Skeletal muscle cell (primary cell): ENCODE measurements at places on chromosomes 5 and 9.

DNA sequence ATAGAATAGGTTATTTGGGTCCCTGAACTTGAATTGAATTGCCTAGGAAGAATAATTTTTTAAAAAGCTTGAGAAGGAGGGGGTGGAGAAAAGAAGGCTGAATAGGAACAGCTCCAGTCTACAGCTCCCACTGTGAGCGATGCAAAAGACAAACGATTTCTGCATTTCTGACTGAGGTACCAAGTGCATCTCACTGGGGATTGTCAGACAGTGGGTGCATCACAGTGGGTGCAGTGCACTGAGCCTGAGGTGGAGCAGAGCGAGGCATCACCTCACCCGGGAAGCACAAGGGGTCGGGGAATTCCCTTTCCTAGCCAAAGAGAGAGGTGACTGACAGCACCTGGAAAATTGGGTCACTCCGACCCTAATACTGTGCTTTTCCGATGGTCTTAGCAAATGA is 782.2 kb upstream of the RGMB start:
- DNase-seq, result no peak

GRCh38 chr5:132971483-132972435 is 8.3 kb upstream of the AFF4 start:
- no peak for DNase-seq

DNA sequence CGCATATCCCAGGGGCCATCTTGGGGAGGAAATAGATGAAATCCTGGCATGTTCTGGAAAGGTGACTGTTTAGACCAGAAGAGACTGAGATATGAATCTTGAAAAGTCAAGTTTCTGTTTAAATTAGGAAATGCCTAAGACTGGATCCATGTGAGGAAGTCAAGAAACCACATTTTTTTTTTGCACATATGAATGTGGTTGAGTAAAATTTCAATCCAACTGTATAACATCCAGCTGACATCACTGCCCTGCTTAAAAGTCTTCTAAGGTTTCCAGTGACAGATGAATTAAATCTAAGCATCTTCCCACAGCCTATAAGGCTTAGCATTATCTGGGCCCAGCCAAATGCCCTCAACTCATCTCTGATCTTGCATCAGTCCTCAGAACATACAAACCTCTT is 47.7 kb upstream of the TCERG1 start:
- no peak for DNase-seq

DNA sequence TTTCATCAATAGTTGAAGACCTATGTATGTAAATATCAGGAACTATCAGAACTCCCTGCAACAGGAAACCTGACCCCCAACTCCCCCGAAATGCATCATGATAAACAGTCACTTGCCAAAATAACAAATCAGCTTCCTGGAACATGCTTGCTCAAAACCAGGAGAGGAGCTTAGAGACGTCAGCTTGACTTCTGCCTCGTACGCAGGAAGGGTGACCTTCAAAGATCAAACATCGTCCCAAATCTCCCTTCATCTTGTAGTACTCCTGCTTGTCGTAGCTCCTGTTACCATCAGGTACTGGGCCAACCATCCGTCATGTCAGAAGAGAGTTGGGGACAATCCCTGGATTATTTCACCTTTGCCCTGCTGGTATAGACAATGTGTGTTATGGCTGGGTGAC is 396.1 kb downstream of the GADD45G start:
- no peak for DNase-seq

DNA sequence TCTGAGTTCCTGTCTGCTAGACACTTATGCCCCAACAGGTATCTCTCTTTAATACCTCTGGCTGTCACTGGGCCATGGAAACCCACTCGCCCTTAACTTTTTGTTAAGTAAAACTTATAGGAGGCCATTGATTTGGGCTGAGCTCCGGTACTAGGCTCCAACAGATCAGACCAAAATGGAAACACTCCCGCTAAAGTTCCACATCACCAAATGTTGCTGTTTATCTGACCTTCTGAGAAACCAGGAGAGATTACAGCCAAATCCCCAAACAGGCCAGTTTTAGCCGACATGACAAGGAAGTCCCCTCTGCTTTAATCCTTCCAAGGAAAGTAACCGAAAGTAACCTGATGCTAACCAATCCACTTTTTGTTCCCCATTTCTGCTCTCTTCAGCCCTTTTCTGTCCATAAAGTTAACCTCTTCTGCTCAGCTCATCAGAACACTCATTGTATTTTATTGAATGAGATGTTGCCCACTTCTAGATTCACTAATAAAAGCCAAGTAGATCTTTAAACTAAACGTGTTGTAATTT is 115.2 kb upstream of the LHFPL2 start:
- no peak for DNase-seq

DNA sequence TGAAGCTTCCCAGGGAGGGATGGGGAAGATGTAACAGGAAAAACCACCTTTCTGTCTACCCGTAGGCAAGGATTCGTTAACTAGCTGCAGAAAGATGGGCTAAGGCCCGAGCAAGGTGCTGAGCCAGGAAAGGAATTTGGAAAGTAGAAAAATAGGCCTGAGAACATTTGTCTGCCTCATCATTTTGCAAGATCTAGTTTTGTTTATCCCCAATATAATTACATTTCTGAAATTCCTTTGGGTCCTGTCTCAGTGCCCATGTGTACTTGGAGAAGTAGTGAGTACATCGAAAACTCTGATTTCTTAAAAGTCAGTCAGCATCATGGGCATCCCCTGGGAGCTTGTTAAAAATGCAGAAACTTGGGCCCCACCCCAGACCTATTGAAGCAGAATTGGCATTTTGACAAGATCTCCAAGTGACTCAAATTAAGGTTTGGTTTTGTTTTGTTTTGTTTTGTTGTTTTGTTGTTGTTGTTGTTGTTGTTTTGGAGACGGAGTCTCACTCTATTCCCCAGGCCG is 52.1 kb upstream of the CEMIP2 start:
- no peak for DNase-seq

DNA sequence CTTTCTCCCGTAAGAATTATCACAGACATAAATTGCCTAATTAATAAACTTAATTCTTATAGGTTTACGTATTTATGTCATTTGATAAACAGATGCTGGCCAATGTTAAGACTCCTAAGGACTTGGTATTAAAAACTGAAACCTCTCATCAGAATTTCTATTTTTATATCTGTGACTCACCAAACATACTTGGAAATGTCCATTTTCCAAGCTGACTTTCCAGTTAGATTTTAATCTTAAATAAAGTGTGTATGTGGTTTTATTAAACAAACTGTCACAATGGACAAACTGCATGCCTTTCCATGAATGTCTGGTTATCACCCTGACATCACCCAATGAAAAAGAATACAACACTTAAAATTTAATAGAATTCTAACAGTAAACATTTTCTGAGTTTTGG is 12.6 kb upstream of the COL23A1 start:
- DNase-seq, result no peak

- no peak for DNase-seq
These were observed 221.5 kb downstream of the PAX5 start for GRCh38 chr9:36812556-36812955.

GRCh38 chr5:179793468-179794139 is at the start of gene LTC4S:
Gene LTC4S, plus strand, starts transcription at chr5:179793986. Its CDS starts 95 bp downstream, at chr5:179794081.
- DNase-seq, result no peak

GRCh38 chr9:26292943-26293342 is 599.7 kb downstream of the CAAP1 start:
- peak; percentile 40 for DNase-seq

DNA sequence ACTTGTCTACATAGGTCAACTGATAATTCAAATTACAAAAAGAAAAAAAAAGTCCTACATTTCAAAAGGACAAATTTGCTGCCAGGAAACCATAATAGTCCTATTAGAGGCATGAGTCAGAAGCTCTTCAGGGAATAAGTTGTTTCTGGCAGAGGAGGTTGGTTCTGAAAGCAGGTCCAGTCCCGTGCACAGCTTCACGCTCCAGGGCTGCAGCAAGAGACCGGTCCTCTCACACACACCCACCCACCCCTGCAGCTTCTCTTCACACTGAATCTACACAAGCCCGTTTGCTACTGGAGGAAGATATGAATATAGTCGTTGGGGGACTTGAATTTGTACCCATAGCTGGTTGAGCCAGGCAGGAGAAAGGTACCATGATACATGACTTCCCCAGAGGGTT is 36.9 kb upstream of the SLC1A3 start:
- peak; percentile 71 for DNase-seq

DNA sequence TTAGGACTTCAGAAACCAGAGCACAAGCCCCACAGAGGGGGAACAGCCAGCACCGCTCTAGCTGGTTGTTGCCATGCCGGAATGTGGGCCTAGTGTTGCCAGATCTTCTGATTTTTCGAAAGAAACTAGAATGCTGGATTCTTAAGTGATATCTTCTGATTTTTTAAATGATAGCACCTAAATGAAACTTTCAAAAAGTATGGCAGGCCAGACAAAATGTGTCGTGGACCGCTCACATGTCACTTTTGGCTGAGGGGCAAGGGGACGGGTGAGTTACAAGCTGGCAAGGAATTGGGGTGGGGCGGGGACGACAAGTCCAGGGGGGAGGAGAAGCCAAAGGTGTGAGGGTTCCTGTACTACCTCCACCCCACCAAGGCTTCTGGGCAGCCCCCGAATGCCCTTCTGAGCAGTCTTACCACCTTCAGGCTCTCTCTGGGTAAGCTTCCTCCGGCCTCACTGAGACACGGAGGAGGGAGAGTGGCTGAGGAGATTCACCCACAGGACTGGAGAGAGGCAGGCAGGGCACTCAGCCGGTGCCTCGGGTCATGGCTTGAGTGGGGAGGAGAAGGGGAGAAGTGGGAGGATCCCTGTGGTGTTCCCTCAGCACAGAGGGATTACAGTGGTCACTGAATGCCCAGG is 10.3 kb downstream of the B4GALT7 start:
- no peak for DNase-seq

DNA sequence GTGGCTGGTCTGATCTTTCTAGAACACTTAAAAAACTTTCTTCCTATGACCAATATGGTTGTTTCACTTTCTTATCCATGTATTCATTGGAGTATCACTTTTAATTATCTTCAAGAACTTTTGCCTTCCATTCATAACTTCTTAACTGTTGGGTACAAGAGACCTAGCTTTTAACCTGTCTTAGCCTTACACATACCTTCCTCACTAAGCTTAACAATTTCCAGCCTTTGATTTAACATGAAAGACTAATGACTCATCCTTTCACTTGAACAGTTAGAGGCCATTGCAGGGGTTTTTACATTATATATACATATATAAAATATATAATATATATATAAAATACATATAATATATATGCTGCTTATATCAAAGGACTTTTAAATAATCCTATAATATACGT is 57.9 kb downstream of the ABHD17B start:
- no peak for DNase-seq

DNA sequence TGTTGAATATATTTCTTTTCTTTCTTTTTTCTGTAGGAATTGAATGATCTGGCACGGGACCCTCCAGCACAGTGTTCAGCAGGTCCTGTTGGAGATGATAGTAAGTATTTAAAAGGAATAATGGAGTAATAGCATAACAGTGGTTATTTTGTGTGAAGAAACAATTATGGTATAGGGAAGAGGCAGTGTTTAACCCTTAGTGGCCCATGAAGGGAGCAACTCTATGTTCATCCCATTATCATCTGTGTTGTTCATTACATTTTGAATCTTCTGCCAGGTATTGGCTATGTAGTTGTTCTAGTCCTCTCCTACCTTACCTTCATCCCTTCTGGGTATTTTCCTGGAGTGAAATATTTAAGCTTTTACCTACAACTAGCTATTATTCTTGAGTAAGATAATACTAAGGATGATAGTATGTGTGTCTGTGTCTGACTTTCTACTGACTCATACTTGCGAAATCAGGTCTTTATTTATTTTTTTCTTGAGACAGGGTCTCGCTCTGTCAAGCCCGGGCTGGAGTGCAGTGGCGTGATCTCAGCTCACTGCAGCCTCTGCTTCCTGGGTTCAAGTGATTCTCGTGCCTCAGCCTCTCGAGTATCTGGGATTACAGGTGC is 39.3 kb downstream of the UBE2D2 start:
- no peak for DNase-seq

DNA sequence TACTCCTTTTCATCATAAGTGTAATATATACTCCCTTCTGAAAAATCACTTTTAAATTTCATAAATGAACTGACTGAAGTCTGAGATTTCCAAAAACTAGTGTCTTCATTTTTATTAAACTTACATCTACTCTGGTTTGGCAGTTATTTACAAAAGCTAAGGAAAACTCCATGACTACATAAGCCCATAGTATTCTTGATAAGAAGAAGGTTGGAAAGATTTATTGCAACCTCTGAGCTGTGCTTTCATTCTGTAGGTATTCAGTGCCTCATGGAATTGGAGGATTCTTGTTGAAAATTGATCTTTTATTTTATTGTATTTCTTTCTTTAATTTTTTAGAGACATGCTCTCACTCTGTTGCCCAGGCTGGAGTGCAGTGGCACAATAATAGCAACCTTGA is 41.7 kb downstream of the GNAQ start:
- no peak for DNase-seq

DNA sequence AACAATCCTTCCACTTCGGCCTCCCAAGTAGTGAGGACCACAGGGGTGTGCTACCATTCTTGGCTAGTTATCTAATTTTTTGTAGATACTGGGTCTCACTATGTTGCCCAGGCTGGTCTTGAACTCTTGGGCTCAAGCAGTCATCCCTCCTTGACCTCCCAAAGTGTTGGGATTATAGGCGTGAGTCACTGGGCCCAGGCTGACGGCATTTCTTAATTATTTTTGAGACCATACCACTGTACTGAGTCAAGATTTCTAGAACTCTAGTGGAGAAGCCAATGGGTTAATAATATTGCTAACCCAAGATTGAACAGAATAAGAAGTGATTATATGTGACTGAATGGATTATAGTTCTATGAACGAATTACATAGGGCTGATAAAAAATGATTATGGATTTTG is 66.7 kb downstream of the TARS1 start:
- no peak for DNase-seq

DNA sequence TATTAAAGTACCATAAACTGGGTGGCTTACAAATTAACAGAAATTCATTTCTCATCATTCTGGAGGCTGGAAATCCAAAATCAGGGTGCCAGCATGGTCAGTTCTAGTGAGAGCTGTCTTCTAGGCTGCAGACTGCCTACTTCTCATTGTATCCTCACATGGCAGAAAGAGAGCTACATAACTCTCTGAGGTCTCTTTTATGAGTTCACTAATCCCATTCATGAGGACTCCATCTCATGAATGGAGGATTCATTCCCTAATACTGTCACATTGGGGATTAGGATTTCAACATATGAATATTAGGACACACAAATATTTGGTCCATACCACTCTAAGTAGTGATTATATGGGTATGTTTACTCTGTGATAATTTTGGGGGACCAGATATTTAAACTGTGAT is 84.0 kb downstream of the ERP44 start:
- no peak for DNase-seq

- DNase-seq, result no peak
These were observed 2.7 kb downstream of the PTGDS start for GRCh38 chr9:136979769-136980587.

DNA sequence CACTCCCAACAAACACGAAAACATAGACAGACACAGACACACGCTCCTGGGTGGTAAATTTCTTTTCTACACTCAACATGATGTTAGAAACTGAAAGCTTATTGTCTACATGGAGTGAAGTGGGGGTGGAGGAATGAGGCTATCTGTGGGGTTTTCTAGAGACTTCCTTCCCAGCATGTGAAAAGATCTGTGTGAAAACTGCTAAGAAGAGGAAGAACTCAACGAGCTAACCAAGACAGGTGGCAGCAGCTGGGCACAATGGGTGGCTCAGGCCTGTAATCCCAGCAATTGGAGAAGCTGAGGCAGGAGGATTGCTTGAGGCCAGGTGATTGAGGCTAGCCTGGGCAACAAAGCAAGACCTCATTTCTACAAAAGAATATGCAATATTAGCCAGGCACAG is 7.6 kb downstream of the FYB1 start:
- no peak for DNase-seq

GRCh38 chr9:27193886-27194285 is 84.9 kb downstream of the TEK start:
- peak; percentile 8 for DNase-seq

- no peak for DNase-seq
These were observed 35.2 kb downstream of the PCA3 start for GRCh38 chr9:76799473-76799872.
